ENCODE measurements at places on chromosomes 3 and 15.

- peak; percentile 85 for DNase-seq
Measured at GRCh38 chr15:45200799-45201556, 13.2 kb upstream of the SHF start.

- DNase-seq, result no peak
Measured at GRCh38 chr3:50122661-50123391, 32.3 kb upstream of the SEMA3F start.

GRCh38 chr3:177213801-177214535 is 16.7 kb upstream of the TBL1XR1 start:
- DNase-seq, result no peak

GRCh38 chr15:60079210-60079609 is 75.1 kb downstream of the FOXB1 start:
- DNase-seq, result no peak

DNA sequence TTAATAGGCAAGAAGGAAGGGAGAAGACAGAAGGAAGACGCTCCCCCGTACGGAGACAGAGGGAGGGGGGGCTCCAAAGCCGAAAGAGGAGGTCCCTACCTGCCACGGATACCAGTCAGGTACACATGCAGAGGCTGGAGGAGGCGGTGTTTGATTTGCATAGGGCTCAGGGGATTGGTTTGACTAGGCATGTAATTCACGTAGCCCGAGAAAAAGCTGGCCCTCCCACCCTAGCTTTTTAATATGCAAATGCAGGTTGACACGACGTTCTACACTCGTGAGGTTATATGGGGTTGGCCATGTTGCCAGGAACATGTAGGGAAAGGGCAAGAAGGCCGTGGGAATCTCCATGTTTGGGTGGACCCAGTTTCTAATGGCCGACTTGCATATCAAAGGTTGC is 29.8 kb downstream of the ZNF592 start:
- DNase-seq, result no peak

Data from A172 (cell line).